ENCODE measurements at places on chromosomes 2 and 18.

- no peak for DNase-seq
Observed at GRCh38 chr18:1652018-1652417, 747.3 kb downstream of the ADCYAP1 start.

DNA sequence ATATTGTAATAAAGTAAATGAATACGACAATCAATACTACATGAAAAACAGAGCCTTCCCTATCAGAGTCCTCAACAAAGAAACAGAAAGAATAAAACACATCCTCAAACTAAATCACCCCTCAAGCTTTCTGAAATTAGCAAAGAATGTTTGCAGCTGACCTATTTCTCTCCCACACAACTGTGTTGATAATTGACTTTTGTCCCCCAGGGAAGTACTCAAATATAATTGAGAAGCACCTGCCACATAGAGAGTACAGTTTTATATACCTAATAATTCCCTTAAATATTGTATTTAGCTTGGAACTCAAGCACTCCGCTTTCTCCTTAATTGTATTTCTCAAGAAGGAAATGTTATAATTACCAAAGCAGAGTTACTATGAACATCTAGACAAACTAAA is 12.6 kb downstream of the CACNB4 start:
- DNase-seq: no peak

DNA sequence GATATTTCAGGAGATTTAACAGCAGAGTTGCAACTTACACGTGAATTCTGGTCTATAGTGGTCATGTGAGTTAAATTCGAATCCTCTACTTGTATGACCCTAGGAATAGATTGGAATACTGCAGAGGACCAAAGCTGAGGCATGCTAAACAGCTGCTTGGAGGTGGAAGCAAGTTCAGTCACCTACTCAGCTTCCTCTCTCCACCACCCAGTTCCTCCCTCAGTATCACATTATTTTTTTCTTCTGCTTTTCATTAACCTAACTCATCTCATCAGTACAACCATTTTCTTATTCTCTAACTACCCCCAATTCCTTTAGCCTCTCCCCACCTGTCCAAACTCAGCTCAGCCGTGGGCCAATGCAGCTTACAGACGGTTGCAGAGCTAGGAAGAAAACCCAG is 385.5 kb downstream of the SETBP1 start:
- no peak for DNase-seq

DNA sequence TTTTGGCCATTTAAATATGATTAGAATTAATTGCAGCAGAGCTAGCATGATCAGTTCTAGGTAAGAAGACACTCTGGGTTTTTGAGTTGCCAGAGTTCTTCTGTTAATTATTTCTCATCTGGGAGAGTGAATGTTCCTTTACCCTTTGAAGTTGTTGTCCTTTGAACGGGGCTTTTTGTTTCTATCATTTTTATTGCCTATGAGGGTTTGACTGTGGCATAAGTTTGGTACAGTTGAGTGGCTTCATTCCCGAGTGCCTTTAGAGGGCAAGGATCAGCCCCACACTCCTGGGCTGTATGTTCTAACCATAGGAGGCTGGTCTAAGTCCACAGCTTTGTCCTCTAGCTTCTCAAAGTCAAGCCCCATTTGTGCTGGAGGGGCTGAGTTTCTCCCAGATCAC is 804.3 kb downstream of the KCNJ3 start:
- DNase-seq: no peak

GRCh38 chr2:172639823-172640222 is 83.9 kb downstream of the PDK1 start:
- DNase-seq: no peak

- no peak for DNase-seq
Observed at GRCh38 chr2:208990716-208991115, 433.1 kb upstream of the MAP2 start.

- no peak for DNase-seq
Observed at GRCh38 chr2:119253760-119254600, 30.3 kb downstream of the STEAP3 start.

GRCh38 chr2:186575856-186576255 is 14.0 kb upstream of the ITGAV start:
- DNase-seq: no peak

DNA sequence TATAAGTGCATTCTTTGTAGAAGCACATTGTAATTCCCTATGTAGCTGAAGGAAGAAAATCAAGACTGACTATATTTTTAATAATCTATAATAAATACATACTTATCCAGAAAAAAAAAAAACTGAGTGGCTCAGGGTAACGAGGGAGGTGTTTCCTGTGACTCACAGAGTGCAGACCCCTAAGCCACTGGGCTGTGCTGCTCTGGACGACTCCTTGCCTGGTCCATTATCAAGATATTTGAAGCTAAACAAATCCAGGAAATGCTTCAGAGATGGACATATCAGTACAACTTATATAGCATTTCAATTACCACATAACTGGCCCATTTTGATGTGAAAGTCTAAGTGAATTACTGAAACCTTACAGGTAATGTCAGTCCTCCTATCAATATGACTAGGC is 80.6 kb downstream of the PIGN start:
- DNase-seq: no peak

- DNase-seq: no peak
Observed at GRCh38 chr2:200585730-200586643, at the start of gene AOX1. TSS of gene AOX1 (plus strand) at chr2:200586014. CDS start at chr2:200586109, 95 bp downstream.

All from stimulated activated CD4-positive, alpha-beta T cell treated with anti-CD3 and anti-CD28 coated beads, Interleukin-2, amount 100 ng/mL, for 24 hours (primary cell).